ENCODE measurements at places on chromosomes 7 and 10. TPM values are rescaled to one million over a fixed set of nuclear protein-coding genes. Genes with fewer than 3 reads are reported as not detected.

The ANKRD61 gene
- not detected for total RNA-seq

The HOXA1 gene
- 1.0 TPM for total RNA-seq

The EVX1 gene
- total RNA-seq: not detected

The CYP2C19 gene
- not detected for total RNA-seq

All from activated naive CD8-positive, alpha-beta T cell treated with anti-CD3 and anti-CD28 coated beads, Interleukin-2, amount 10 ng/mL, durations not matched to agents 7 days and 5 days (primary cell).